Activated T-helper 9 cell treated with anti-CD3 and anti-CD28 coated beads, Interleukin-2, amount 50 U/mL, for 16 hours (primary cell): ENCODE measurements at places on chromosomes 7 and 10.

DNA sequence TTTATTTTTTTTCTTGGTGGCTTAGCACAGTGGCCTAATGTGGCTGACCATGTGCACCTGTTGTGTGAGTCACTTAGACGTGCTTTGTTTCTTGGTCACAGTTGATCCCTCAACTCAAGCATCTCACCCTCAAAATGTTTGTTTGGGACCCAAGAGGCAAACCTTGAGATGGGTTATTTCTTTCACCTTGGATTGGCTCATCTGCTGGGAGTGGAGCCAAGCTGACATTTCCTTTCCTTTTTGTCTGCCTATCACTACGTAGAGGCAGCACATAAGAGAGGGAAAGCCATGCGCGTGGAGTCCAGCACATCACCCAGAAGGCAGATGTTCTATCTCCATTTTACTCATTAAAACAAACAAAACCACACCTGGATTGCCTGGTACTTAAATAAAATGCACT lies 6.4 kb upstream of the PRKCQ start:
- DNase-seq = no peak

GRCh38 chr10:21260506-21261149 lies 264.9 kb downstream of the SKIDA1 start:
- DNase-seq = no peak

GRCh38 chr10:114931072-114931679 lies 6.8 kb upstream of the TRUB1 start:
- no peak for DNase-seq

- DNase-seq = no peak
Measured at GRCh38 chr10:61888744-61889143, 12.8 kb upstream of the ARID5B start.

GRCh38 chr7:131637859-131638258 lies 81.4 kb upstream of the PODXL start:
- no peak for DNase-seq

GRCh38 chr7:20244334-20245120 lies 27.3 kb upstream of the MACC1 start:
- DNase-seq = no peak

DNA sequence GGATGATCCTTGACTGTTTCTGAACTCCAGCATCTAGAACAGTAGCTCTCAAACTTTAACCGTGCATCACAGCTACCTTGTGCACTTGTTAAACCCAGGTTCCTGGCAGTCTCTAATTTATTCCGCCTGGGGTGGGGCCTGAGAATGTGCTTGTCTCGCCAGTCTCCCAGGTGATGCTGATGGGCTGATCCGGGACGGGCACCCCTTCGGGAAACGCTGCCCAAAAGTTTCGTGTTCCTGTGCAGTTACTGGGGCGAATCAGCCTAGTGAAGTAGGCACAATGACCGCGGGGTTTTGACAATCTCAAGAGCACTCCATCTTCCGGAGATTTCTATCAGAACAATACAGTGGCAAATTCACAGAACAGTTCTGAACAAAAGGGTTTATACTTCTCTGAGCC lies 29.9 kb downstream of the ADCYAP1R1 start:
- DNase-seq = no peak

DNA sequence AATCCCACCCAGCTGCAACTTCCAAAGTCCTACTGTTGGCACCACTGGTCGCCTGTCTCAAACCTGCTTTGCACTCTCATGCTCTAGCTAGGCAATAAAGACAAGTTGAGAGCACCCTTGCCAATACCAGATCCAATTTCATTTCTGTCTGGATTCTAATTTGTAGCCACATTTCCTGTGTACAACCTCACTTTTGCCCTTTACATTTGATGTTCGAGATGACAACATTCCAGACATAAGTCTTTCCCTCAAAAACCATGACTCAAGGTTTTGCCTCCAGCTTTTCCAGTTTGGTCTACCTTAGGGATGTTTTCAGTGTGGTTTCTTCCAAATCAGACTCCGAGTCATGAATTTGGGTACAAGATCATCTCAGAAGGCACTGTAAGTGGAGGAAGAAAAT lies 309.0 kb downstream of the GPAM start:
- no peak for DNase-seq

DNA sequence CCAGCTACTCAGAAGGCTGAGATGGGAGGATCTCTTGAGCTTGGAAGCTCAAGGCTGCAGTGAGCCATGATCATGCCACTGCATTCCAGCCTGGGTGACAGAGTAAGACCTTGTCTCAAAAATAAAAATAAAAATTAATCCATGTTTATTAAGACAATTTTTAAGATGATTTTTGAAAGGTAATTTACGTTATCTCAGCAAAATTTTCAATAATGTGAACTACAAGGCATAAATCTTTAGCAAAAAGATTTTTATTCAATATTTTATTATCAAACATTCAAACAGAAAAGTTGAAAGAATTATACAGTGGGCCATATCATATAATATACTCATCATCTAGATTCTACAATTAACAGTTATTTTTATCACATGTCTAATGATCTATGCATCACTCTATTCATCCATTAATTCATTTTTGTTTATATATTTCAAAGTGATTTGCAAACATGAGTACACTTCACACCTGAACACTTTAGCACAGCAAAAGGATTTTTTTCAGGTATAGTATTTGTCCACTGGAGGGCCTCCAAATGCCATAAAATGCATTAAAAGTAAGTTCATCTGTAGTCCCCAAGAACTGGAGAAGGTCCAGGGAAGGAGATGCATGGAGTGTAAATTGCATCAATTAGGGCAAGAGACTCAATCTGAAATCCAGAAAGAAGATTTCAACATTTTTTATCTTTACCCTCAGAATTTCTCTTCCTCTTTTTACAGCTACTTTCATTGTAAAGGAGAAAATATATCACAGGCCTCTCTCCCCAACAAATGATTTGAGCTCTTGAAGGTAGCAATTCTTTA lies 38.6 kb upstream of the RSBN1L start:
- no peak for DNase-seq

DNA sequence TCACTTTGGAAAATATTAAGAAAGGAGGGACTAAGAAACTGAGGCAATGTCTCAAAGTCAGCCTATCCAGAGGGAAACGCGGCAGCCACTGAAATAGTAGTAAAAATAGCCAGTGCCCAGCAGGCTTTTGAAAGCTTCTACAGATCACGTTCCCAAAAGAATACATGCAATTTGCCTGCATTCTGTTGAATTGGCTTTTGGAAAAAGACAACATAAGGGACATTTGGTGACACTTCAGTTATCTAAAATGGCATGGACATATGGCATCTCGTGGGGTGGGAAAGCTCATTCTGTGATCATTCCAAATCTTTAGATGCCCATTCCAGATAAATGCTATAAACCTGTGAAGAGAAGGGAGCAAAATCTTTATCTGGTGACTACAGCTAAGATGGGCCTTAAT lies 82.8 kb upstream of the PDE1C start:
- no peak for DNase-seq

- DNase-seq = no peak
Measured at GRCh38 chr10:5447611-5448071, 35.3 kb downstream of the NET1 start.

- DNase-seq = peak; percentile 37
Measured at GRCh38 chr10:43138757-43139241, 554 bp downstream of the CSGALNACT2 start.

GRCh38 chr7:99340659-99341058 lies 15.0 kb downstream of the ARPC1A start:
- DNase-seq = no peak

DNA sequence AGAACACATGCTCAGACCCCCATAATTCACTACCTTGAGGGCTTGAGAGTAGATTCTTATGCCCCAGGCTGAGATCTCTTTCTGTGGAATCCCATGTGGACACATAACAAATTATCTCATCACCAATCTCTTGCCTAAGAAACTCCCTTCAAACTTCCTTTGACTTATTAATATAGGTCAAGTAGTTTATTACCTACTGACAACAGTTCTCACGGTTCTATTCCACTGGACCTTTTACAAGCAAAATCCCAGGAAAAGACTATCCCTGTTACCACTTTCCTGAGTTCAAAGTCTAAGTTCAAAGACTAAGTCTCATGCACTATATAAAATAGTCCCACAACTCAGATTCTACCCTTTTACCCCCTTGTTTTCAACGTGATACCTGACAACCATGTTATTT lies 754.7 kb downstream of the SUGCT start:
- no peak for DNase-seq

DNA sequence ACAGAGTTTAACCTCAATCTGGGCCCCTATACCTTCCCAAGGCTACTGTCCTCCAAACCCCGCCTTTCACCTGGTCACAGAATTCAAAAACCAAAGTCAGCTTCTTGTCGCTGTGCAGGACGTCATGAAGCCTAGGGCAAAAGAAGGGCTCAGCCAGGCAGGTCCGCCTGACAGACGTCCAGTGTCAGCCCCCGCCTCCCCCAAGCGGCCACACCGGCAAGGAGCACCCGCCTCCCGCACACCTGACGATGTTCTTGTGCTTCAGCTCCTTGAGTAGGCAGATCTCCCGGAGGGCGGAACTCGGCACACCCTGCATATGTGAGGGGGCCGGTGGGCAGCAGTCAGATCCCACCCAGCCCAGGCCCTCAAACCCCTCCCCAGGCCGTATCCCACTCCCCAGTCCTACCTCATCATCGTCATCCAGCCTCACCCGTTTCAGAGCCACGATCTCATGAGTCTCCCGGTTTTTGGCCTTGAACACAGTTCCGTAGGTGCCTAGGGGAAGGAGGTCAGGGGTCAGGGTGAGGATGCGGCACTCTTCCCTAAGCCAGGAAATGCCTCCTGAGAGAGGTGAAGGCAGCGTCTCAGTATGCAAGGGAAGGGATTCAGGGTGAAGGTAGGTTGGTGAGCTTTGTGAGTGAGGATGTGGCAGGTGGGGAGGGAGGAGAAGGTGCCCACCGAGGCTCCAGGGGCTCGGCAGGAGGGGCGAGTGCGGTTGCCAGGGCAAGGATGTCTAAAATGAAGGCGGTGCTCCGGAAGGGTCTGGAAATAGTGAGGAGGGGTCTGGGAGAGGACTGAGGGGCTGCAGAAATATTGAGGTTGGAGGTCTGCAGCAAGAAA lies 811 bp downstream of the CDK5 start:
- no peak for DNase-seq

DNA sequence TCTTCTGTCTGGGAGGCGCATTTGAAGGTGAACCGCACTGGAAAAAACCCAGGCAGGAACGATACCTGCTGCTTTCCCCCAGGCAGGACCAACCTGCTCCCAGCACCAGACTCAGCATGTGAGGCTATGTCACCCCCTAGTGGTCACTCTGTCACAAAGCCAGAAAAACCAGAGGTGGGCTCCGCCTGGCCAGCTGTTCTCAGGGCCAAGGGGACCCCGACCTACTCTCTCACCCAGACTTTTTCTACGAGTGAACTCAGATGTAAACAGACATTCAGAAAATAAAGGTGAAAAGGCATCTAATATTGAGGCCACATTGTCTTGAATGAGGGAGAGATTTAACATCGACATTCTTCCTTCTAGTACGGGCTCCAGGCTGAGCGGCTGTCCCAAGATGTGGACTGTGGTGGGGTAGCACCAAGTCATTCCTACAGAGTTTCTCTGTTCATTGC lies 117.3 kb downstream of the PRKAG2 start:
- DNase-seq = peak; percentile 32

- no peak for DNase-seq
Measured at GRCh38 chr10:44311563-44312051, 73.3 kb downstream of the CXCL12 start.

DNA sequence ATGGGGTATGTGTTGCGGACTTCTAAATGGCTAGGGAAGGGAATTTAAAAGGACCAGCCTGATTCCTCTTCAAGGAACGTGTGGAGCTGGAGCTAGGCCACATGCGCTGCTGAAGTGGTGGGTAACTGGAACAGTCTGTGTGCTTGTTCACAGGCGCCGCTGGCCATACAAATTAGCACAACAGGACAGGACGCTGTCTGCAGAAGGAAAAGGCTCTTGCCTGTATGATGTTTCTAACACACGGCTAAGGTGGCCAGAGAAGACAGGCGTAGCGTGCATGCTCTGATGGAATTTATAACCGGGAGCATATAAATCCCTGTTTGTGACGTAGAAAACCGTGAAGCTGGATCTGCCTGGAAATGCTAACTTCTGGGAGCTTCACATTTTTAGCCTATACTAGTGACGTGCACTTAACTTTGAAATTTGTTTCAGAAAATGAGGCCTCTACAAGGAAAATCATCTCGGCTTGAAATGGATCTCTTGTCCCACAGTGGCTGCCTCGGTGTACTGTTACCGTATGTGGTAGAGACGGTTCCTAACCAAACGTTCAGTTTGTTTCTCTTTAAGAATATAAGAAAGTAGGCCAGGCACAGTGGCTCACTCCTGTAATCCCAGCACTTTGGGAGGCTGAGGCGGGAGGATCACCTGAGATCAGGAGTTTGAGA lies 569.4 kb downstream of the PTPRN2 start:
- no peak for DNase-seq

DNA sequence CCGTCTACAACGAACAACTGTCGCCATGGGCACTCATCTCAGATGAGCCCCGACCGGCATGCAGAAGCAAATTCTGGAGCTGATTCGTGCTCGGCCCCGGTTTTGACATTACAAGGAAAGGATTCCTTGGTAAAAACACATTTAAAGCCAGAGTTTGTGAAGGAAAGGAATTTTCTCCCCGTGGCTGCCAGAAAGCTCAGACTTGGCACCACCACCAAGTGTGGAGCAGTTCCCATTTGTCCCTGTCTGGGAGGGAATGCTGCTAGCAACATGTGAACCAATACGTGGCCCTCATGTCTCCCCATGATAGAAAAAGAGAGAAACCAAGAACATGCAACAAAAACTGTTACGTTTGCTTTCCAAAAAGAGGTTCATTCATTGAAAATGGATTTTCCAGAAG lies 55.2 kb upstream of the DDC start:
- DNase-seq = no peak

DNA sequence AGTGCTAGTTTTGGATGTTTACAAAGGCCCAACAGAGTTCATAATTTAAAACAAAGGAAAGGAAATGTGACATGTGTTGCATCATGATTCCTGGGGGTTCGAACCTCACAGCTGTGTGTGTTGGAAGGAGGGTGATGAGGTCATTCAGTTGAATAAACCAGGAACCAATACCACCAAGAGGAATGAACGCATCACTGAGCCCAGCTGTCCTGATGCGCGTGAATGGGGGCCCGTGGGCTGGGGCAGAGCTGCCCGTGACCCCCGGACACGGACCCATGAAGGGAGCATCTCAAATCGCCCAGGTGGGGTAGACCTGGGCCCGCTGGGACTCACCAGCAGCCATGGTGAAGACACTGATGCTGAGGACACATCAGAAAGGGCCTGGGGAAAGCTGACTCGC lies 33.0 kb downstream of the BRI3 start:
- no peak for DNase-seq

- no peak for DNase-seq
Measured at GRCh38 chr10:62059217-62059920, 157.9 kb downstream of the ARID5B start.

GRCh38 chr10:5195727-5196374 lies 786 bp upstream of the AKR1C4 start:
- no peak for DNase-seq

- no peak for DNase-seq
Measured at GRCh38 chr7:44982535-44982923, 3.7 kb upstream of the MYO1G start.

DNA sequence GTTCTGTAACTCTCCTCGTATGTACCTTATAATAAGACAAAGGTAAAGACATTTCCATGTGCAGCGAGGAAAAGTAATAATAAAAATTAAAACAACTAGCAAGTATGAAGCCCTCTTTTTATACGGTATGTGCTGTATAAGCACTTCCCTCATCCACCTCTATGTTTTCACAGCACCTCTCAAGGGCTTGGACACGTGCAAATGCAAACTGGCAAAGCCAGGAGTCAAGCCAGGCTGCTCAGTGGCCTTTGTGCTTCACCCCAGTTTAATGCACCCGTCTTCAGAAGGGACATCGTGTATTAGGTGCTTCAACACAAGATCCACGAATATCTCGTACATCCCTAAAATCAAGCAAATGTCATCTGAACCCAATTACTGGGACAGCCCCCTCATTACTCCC lies 1.3 kb upstream of the DGKI start:
- DNase-seq = no peak
